AML-193 (cell line): ENCODE measurements at places on chromosomes 5 and 9.

GRCh38 chr5:88657906-88658775, 224.8 kb downstream of the MEF2C start:
- no peak for DNase-seq

DNA sequence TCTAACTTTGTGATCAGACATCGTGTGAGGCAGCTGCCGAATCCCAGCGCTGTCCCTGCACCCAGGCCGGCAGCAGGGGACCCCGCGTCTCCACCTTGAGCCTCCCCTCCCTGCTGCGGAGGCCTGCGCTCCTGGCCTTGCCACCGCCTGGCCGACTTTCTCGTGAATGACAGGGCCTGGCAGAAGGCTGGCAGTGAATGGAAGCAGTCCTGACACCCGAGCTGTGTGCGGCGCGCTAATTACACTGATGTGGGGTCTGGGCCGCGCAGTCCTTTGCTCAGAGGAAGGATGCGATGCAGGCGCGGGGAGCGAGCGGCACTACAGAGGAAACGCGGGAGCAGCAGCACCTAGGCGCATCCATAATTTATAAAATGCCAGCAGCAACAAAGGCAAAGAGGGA, 40.3 kb downstream of the POU4F3 start:
- DNase-seq = no peak

DNA sequence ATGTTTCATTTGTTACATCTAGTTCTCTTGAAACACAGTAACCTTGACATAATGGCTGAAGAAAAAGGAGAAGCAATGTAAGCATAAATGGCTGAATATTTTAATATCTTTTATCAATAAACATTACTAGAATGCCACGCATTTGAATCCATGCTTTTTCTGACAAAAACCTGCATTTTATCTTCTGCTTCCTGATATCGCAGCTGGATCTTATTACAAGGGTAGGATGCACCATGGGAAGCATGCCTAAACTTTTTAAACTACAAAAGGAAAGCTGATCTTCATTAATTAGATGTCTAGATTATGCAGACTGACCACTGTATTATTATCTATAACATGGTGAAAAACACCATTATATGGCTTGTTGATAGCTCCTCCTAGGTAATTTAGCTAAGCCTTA, 156.6 kb downstream of the SLF1 start:
- DNase-seq = no peak

GRCh38 chr5:14471507-14471906, 110.1 kb upstream of the OTULINL start:
- no peak for DNase-seq

GRCh38 chr5:58259685-58260152, 200.2 kb downstream of the PLK2 start:
- no peak for DNase-seq

GRCh38 chr9:88355166-88355565, 33.1 kb upstream of the SPIN1 start:
- DNase-seq = no peak

DNA sequence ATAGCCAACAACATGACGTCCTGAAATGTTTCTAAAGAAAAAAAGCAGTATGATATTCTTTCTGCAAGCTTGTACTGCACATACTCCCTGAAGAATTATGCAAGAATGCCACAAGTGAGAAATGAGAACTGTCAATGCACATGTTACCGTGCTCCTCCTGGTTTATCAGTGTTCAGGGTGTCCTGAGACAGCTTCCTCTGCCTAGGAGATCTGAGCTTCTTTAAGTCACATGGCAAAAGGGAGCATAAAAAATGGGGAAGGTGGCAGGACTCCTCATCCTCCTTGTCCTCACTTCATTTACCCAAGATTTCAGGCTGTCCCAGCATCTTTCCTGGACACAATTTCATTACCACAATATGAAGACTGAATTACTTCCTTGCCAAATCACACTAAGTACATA, 238.2 kb downstream of the GLIS3 start:
- no peak for DNase-seq

DNA sequence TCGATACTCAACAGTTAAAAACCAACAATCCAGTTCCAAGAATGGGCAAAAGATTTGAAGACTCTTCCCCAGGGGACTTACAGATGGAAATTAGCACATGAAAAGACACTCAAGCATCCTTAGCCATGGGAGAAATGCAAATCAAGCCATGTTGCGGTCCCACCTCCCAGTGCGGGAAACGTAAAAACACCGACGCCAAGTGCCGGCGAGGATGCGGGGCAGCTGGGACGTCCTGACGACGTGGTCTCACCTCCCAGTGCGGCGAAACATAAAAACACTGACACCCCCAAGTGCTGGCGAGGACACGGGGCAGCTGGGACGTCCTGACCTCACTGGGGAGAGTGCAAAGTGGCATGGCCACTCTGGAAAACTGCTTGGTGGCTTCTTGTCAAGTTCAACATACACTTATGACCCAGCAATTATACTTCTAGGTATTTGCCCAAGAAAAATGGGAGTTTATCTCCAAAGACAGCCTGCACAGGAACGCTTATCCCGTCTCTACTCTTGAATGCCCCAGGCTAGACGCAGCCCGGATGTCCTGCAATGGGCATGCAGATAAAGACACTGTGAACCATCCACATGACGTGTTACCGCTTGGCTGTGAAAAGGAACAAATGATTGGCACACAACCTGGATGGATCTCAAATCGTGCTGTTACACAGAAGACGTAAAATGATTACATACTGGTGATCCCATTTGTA, 60.1 kb upstream of the UBAC1 start:
- no peak for DNase-seq

DNA sequence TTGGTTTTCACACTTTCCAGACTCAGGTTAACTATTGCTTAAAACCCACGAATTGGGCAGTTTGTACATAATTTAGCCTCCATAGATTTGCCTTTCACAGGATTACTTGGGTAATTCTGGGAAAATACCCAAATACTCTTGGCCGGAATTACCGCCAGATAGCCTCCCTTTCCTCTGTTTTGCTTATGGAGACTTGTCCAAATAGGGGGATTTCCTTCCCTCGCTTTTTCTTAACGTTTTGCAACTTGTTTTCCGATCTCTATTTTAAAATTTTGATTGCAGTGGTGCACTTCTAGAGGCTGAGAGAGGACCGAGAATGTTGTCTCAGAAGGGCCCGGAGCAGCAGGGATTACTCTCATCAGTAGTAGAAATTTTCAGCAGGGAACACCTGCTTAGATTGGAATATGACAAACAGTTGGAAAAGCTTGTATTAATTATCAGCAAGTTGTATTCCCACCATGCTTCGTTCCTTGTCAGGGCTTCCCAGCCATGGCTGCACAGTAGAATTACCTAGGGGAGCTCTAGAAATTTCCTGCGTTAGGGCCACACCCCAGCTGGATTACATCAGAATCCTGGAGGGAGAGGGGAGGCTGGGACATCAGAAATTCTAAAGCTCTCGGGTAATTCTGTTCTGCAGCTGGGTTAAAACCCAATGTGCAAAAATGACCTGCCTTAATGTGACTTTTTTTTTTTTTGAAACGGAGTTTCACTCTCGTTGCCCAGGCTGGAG, 329.1 kb downstream of the SH3GL2 start:
- DNase-seq = no peak

- peak; percentile 35 for DNase-seq
Measured at GRCh38 chr9:129131300-129132145, 20.3 kb downstream of the PTPA start.

- DNase-seq = no peak
Measured at GRCh38 chr9:69003051-69003450, 10.9 kb downstream of the PRKACG start.

DNA sequence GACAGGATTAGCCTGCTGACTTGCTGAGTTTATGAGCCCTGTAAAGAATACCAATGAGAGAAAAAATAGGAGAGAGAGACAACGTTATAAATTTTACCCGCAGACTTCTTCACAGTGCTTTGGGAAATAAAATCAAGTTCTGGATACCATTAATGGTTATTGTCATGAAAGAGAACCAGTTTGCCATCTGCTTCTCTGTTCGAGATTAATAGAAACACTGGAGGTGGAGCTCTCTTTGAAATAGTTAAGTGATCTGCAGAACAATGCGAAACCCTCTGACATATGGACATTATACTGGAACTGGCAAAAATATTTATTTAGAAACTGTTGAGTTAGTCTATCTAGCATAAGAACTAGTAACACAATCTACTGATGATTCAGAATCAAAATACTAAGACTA, 500.7 kb downstream of the CDH12 start:
- DNase-seq = no peak

- DNase-seq = no peak
Measured at GRCh38 chr5:17096952-17097695, 120.3 kb upstream of the BASP1 start.
